ENCODE measurements at places on chromosomes 16 and 17.

DNA sequence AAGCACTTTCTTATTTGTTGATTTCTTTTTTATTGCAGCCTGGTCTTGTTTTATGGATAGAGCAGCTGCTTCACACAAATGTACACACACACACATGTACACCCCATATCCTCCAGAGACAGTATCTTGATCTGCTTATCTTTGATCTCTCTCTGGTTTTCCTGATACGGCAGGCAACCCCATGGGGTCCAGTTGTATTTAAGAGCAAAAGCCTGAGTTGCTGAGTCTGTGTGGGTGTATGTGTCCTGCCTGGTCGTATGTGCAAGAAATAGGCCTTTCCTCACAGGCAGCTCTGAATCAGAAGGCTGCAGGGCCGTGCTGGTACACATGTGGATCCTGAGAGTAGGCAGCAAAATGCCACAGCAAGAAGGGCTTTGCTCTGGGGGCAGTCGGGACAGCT, 14.6 kb upstream of the LGALS9 start:
- no peak for DNase-seq

DNA sequence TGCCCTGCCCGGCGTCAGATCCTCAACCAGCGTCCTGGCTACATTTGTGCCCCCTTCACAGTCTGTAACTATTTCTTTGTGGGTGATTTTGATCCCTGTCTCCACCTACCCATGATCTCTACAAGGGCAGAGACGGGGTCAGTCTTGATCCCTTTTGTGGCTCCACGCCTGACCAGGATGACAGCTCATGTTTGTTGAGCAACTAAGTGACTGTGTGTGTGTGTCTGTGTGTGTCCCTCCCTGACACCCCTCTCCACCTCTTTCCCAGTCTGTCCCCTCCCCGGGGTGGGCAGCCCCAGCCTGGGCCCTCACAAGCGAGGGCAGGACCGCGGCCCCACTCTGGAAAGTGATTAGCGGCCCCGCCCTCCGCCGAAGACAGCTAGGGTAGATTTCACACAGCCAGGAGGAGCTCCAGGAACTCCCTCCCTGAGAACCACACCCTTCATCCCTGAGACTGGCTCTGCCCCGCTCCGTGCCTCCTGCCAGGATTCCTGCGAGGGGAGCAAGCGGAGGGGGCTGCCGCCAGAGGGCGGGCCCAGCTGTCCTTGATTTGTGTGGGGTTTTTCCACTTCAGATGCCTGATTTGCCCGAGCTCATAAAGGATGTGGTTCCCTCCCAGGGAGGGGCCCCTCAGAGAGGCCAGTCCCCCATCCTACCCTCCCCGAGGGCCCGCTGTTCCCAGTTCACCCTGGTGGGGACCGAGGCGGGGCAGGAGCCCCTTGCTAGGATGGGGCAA, 5.3 kb upstream of the HS3ST6 start:
- DNase-seq: no peak

DNA sequence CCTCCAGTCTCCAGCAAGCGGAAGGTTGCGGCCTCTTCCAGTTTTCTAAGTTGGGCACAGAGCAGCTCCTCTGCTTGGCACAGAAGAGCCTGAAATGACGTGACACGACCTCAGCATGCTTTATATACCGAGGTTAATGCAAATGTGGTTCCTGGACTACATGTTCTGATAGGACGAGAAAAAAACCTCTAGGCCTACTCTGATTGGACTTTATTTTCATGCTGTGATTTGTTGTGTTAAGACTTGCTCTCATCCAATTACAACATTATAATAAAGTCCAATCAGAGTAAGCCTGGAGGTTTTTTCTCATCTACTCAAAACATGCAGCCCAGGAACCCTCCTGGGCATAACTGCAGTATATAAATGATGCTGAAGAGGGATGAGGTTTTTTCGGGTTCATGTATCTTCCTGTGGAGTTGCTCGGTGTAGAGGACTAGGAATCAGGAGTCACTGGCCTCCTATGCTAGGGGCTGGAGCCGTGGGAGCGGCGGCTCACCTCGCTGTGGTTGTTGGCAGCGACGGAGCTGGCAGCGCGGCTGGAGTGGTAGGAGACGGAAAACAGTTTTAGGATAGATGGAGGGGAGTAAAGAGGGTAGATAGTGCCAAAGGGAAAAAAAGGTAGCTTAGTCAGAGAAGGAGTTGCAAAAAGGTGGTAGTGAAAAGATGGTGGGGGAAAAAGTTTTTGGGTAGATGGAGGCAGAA, 878.0 kb downstream of the KCNJ18 start:
- DNase-seq: no peak

GRCh38 chr16:66026787-66027330, 339.6 kb upstream of the CDH5 start:
- no peak for DNase-seq

DNA sequence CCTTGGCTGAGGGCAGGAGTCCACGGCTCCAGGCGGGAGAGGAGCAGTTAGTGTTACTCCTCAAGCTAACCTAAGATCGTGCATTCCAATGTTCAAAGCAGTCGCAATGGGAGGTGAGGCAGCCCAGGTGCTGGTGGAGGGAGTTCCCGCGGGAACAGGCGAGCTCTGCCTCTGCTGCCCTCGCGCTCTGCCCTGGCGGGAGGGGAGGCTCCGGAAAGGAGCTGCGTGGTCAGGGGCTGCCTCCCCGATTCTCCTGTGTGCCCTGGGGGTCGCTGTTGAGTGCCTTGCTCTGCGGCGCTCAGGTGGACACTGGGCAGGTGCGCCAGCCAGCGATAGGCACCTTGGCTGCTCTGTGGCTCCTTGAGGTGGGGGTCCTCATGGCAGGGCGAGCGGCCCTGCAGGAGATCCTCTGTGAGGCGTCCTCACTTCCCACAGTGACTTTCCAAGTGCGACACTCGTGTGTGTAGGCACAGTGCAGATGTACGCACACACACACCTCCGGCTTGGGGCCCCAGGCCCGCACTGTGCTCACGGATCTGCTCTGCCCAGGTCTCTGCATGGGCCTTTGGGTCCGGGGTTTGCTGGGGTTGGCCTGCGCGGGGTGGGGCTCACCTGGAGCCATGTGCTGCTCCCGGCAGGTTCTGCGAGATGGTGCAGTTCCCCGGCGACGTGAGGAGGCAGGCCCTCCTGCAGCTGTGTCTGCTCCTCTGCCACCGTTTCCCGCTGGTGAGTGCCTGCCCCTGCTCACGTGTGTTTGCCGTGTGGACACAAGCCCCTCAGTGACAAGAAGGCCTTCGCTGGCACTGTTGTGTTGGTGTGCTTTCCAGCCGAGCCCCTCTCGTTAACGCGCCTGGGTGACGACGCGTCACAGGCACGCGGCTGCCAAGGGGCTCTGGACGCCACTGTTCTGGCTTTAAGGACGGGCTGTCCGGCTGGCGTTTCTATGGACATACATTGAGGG, 97.9 kb upstream of the ZNF750 start:
- no peak for DNase-seq

- DNase-seq: peak; percentile 42
Observed at GRCh38 chr17:78839762-78840529, 668 bp downstream of the USP36 start.

DNA sequence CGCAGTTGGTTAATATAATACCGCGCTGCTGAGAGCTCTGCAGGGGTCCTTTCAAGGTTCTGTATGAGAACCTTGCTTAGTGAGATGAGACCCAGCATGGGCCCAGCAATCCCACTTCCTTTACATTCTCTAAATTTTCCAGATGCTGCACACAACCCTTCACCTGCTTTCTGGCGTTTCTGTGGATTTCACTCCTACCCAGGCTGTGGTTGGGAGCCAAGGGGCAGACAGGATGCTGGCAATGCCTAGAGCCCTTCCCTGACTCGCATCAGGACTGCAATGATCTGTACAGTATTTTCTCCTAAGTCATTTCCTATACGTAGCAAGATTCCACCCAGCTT, 10.1 kb upstream of the PIPOX start:
- DNase-seq: no peak

DNA sequence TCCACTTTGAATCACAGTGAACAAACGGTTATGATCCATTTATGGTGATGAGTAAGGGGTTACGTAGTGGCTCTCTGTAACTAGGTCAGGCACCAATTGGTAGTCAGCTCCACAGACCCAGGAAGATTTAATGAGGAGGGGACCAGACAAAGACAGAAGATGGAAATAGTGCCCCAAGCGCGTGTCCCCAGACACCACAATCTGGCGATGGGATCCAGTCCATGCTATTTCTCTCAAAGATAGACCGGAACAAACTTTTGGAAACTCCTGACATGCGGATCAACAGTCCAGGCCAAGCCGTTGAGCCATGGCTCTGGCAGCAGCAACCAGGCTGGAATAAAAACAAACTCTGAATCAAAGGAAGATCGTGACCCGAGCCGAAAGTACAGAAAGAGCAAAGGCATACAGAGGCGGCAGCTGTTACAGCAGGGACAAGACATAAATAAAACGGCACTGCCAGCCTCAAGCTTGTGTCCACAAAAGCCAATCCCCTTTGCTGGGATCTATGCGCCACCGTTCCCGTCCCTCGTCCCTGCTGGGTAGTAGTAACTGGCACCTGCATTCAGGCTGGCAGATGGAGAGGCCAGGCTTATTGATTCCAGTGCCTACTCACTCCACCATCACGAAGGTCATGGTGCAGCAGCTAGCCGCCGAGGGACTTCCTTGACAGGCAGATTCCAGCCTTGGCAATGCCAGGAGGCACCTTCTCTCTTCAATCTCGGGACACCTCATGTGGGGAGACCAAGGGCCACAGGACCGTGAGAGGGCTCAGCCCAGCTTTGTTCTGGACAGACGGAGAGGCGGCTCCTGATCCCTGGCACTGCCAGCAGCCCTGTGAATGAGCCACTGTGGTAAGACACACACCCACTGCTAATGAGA, 50.2 kb downstream of the CDH11 start:
- DNase-seq: no peak

GRCh38 chr17:81028506-81028858, 6.5 kb upstream of the BAIAP2 start:
- DNase-seq: no peak

GRCh38 chr17:44757918-44758413, 822 bp upstream of the ADAM11 start:
- DNase-seq: no peak

DNA sequence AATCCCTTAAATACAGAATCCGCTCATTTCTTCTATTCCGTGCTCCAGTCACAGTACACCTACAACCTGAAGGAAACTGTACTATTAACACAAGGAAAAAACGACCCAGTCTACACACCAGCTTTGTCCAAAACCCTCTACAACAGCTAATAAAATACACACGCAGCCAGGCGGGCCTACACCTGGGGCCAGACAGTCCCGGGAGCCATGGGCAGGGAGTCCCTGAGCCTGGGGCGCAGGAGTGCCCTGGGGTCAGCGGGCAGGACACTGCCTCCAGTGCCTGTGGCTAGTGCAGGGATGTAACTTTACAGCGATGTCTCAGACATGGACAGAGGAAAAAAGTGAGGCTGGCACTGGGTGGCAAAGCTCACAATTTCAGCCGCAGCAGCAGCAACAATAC, 28.5 kb downstream of the GNPTG start:
- no peak for DNase-seq

DNA sequence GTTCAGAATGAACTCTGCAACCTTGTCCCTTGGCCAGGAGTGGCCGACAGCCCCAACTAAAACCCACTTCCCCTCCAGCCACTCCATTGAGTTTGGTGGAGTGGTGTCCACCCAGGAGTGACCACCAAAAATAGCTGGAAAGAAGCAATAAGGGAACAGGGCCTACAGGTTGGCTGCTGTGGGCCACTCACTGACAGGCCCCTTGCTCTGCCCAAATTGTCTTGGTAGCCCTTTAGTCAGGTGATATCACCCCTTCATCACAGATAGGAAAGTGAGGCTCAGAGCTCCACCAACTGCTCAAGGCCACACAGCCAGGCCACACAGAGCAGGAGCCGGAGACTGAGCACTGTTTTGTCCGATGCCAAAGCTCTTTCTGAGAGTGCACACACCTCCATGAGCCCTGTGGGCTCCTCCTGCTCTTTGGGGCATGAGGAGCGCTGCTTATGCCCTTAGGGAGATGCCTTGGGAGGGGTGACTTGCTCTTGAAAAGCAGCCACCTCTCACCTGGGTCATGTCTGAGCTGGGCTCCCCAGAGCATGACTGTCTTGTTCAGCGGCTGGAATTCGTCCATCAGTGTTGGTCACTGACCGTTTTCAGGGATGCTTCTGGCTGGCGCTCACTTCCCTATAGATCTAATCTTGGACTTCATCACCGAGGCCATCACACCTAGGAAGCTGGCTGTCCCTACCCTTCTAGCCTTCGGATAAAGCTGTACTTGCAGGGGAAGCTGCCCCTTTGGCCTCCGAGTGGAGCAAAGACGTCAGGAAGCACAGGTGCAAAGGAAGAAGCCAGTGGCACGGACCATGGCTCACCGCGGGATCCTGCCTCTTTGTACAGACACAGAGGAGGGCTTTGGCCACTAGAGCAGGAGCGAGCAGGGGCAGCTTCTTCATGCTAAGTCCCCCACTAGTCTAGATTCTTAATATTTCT, 186.0 kb upstream of the ZNF469 start:
- DNase-seq: no peak

DNA sequence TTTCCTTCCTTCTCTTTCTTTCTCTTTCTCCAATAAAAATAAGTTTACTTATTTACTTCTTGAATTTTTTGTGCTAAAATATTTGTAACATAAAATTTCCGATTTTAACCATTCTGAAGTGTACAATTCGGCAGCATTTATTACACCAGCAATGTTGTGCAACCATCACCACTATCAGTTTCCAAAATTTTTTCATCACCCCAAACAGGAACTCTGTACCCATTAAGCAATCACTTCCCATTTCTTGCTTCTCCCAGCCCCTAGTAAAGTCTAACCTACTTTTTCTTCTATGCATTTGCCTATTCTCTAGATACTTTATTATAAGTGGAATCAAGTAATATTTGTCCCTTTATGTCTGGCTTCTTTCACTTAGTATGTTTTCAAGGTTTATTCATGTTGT, 2.5 kb upstream of the HP start:
- DNase-seq: no peak

- no peak for DNase-seq
Observed at GRCh38 chr17:21495281-21495680, 119.1 kb downstream of the KCNJ12 start.
